Activated CD8-positive, alpha-beta T cell treated with anti-CD3 and anti-CD28 coated beads for 36 hours (primary cell): ENCODE measurements at places on chromosomes 5 and 9. TPM values are rescaled to one million over a fixed set of nuclear protein-coding genes. Genes with fewer than 3 reads are reported as not detected.

GRCh38 chr5:178381921-178382695, 149.5 kb upstream of the PHYKPL start:
- no peak for DNase-seq

DNA sequence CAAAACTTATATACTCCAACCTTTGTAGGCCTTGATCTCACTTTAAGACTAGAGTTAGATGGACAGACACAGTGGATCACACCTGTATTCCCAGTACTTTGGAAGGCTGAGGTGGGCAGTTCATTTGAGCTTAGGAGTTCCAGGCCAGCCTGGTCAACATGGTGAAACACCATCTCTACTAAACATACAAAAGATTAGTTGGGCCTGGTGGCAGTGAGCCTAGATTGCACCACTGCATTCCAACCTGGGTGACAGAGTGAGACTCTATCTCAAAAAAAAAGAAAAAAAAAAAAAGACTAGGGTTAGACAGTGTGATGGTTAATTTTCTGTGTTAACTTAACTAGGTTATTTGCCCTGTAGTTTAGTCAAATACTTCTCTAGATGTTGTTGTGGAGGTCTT, 74.1 kb downstream of the CFAP95 start:
- no peak for DNase-seq

- peak; percentile 73 for DNase-seq
Measured at GRCh38 chr5:95822542-95823181, at the start of gene GLRX. TSS of gene GLRX (minus strand) at chr5:95822726. CDS start at chr5:95822662, 64 bp downstream.

GRCh38 chr5:154346427-154346826, 99.4 kb upstream of the SAP30L start:
- no peak for DNase-seq

DNA sequence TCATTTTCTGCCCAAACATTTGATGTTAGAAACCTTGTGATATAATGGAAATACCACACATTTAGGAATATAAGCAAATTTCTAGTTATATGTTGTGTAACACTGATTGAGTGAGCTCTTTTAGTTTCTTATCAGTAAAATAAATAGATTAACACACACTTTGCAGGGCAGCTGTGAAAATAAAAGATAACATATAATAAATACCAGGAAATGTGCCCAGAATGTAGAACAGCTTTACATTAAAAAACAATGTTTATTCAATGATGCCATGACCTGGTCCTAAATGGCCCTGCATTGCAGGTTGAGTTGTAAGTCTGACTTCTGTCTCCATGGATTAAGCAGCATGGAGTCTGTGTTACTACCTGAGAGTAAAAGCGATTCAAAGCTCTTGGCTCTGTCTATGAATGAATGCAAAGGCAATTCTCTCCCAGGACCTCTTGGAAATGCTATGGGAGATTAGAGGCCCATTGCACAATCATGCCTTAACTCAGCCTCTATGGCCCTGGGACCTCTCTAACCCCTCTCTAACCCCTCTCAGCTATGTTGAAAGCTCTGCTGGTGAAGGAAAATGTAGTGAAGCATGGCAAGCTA, 296.0 kb upstream of the ACTBL2 start:
- no peak for DNase-seq

DNA sequence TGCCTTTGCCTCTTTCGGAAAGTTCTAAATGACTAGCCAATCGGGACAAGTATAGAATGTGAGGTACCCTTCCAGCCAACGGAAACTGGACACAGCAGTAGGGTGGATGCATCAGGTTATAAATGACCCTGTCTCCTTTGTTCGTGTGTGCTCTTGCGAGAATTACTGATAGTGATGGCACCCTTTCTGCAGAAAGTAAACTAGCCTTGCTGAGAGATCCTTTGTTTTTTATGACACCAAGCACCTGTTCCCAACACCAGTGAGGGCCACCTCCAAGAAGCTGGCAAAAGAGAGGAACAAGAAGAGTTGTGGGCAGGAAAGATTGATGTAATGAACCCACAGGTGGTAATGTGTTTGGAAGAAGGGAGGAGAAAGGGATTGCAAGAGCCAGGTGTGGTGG, 42.8 kb upstream of the FABP6 start:
- DNase-seq: no peak

DNA sequence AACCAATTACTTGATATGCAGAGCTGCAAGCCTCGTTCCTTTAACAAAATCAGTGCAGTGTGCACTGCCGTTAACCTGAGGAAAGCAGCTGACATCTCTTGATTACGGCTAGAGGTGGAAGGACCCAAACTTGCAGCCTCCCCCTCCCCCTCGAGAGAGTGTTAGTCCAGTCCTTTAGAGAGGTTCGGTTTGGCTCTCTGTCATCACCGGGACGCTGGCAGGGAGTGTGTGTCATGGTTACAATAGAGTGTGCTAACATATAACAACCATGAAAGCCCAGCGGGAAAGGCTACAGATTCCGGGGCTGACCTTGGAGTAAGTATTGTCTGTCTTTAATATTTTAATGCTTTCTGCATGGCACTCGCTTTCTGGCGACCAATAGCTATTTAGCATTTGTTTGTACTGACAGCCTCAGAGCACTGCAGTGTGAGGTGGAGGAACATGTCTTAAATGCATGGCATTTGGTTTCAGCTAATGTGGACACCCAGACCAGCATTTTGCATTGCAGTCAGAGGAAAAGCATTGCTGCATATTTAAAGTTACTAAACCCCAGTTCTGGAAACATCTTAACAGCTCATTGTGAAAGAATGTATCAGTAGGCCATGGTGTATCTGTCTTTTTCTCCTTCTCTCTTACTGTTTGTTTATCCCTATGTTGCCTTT, 237.5 kb downstream of the CD180 start:
- DNase-seq: no peak

DNA sequence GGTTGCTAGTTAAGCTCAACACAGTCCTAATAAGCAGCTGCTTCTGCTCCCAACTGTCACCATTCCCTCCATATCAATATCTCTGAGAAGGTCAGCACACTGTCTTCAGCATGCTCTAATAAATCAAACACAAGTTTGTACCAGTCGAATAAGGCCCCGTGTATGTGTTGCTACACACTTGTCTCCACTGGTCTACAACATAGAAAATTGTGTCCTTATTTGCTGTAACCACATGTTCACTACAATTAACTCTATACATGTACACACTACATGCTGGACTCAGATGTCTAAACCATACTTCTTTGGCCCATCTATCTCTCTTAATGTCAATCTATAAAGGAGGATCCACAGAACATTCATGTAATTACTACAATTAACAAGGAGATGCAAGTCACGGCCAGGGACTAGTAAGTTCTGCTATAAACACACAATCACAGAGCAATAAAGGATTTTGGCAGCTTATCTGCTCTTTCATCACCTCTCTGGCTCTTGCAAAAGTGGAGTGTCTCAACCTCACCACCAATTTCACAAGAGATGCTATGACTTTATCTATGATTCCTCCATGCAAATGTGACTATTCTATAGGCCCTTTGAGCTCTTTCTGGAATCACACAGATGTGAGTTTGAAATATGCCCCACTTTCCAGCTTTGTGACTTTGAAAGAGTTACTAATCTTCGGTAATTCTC, 143.9 kb downstream of the SEMA5A start:
- no peak for DNase-seq

GRCh38 chr5:135671966-135672365, 93.2 kb upstream of the CXCL14 start:
- DNase-seq: no peak

DNA sequence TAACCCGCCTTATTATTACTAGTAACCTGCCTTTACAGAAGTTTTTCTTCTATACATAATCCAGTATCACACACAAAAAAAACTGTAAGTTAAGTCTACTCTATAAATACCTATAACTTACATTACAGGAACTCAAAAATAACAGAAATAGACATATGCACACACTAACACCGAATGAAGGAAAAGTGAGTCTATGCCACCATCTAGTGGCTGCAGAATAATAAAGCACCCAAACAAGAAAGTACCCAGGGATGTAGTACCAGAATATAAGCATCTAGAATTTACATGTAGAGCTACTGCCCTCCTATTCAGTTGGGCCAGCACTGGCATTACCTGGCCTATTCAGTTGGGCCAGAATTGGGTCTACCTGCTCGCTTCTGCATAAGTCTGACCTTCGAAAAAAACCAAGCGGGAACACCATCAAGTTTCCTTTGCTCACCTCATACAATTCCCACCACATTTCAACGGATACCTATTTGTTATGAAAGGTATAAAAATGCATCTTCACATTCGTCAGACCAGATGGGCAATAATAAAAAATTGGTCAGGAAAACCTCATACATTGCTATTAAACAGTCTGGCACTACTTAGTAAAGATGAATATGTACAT, 4.0 kb upstream of the NIPSNAP3A start:
- peak; percentile 26 for DNase-seq

- peak; percentile 31 for DNase-seq
Measured at GRCh38 chr9:135772056-135772646, 70.2 kb downstream of the KCNT1 start.

GRCh38 chr5:32331217-32331934, 18.6 kb upstream of the MTMR12 start:
- no peak for DNase-seq

DNA sequence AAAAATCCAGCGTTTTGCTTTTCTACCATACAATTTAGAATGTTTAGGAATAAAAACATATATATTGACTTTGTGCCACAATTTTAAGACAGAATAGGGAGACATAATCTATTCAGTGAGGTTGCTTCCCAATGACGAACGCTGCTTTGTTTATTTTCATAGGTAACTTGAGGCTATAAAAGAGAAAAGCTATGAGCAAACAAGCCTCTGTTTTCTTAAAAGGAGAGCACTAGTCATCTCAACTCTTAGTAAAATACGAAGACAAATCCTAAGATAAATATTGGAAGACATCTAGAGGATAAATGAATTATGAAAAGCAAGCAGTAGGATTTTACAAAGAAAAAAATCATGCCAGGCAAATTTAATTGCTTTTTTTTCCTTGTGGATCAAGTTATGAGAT, 363.6 kb downstream of the ANXA1 start:
- no peak for DNase-seq

DNA sequence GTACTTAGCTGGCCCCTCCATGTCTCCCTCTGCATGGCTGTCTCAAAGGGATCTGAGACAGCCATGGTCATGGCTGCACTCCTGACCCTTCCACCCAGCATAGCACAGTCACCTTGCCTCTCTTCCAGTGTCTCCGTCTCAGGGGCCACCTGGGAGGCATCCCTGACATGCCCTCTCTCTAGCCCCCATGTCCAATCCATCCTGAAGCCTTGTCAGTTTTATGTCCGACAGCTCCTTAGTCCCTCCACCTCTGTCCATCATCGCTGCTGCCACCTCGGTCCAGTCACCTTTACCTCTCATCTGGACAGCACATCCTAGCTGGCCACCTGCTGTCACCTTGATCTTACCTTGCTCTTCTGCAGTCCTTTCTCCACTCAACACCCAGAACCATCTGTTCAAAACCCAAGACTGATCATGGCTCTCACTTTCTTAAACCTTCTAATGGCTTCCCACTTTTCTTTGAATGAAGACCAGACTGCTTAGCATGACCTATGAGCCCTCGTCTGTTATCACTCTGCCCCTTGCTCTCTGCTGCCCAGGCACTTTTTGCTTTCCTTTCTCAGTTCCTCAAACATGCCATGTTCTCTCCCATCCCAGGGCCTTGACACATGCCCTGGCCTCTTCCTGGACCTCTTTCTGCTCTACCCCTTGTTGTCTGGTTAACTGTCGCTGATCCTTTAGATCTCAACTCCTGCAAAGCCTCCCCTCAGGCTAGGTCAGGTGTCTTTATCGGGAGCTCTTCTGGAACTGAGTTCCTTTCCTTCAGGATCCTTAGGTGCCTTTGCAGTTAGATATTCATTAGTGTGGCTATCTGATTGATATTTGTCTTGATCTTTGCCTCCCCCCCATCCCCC, 181.8 kb upstream of the PITX1 start:
- DNase-seq: no peak

DNA sequence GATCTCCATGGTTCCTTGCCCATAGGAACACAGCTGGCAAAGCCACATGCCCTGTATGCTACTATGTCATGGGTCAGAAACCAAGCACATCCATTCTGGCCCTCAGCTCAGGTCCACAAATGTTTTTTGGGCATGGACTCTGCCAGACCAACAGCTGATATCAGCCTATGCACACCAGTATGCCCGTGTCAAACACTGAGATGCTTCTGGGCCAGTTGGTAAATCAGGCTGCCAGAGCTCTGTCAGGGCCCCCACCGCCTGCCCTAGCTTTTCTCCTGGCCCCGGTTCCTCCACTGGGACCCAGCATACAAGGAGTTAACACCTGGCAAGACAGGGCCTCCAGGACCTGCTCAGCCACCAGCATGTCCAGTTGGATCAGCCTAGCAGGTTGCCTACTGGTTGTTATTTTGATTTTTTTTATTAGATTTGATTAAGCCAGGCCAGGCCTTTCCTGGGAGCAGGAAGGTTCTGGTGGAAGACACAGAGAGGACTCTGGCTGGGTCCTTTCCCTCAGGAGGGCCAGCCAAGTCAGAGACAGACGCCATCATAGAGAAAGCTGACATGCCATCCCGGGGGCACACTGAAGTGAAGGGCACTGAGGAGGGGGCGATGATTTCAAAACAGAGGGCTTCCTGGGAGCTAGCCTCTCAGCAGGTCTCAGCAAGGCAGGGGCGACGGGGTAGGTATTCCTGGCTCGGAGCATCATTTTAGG, 65.8 kb downstream of the TSTD2 start:
- no peak for DNase-seq

- no peak for DNase-seq
Measured at GRCh38 chr5:161803-162110, 29.5 kb upstream of the LRRC14B start.

GRCh38 chr9:78472111-78472510, 175.2 kb downstream of the PSAT1 start:
- no peak for DNase-seq

The ORM1 gene
- total RNA-seq: not detected

GRCh38 chr9:91207397-91207728, 154.4 kb downstream of the AUH start:
- DNase-seq: no peak

DNA sequence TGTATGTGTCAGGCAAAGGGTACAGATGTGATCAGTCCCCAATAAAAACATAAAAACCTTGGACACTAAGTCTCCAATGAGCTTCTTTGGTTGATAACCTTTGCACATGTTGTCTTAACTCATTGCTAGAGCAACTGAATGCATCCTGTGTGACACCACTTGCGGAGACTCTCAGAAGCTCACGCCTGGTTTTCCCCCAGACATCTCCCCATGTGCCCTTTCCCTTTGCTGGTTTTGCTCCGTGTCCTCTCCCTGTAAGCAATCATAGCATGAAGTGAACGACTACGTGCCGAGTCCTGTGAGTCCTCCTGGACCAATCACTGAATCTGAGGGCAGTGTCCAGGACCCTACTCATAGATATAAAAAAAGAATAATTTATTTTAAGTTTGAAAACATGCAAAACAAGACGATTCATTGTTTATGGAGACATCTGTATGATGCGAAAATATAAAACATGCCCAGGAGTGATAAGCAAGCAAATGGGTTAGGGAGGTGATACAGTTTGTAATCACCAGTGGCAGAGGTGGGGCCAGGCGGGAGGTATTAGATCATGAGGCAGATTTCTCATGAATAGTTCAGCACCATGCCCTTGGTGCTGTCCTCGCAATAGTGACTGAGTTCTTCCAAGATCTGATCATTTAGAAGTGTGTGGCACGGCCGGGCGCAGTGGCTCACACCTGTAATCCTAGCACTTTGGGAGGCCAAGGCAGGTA, 115.5 kb downstream of the MED10 start:
- no peak for DNase-seq
